Amniotic epithelial cell (primary cell): ENCODE measurements at places on chromosomes 13 and 19.
A peak's percentile ranks its signal among the peaks of the same experiment; 100 is the strongest.

DNA sequence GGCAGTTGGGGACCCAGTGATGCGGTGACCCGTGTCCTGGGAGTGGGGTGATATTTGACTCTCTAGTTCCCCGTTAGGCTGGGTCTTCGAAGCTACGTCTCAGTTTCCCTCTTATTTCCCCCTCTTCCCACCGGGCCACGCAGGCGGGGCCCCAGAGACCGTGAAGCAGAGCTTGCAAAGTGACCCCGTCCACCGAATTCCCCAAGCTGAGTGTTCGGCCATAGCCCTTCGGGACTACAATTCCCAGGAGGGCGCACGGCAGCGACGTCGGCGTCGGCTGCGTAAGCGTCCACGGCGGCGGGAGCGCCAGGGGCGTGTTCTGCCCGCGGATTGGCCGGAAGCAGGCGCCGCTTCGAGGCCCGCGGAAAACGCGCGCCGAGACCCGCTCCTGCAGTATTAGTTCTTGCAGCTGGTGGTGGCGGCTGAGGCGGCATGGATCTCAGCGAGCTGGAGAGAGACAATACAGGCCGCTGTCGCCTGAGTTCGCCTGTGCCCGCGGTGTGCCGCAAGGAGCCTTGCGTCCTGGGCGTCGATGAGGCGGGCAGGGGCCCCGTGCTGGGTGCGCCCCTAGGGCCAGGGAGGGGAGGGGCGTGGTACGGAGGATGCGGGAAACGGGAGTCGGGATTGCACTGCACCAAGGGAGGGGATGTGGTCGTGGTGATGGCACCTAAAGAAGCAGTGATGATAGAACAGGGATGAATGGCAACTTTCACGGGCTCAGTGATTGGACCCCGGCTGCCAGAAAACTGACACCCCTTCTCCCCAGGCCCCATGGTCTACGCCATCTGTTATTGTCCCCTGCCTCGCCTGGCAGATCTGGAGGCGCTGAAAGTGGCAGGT is at the start of gene RNASEH2A:
Gene RNASEH2A (plus strand): TSS at position 343 of the 840 bp plus-strand sequence. CDS start 90 bp downstream, at position 433.
- DNase-seq, result peak; percentile 85

- no peak for DNase-seq
Observed at GRCh38 chr13:112735791-112736190, 46.0 kb downstream of the ATP11A start.

DNA sequence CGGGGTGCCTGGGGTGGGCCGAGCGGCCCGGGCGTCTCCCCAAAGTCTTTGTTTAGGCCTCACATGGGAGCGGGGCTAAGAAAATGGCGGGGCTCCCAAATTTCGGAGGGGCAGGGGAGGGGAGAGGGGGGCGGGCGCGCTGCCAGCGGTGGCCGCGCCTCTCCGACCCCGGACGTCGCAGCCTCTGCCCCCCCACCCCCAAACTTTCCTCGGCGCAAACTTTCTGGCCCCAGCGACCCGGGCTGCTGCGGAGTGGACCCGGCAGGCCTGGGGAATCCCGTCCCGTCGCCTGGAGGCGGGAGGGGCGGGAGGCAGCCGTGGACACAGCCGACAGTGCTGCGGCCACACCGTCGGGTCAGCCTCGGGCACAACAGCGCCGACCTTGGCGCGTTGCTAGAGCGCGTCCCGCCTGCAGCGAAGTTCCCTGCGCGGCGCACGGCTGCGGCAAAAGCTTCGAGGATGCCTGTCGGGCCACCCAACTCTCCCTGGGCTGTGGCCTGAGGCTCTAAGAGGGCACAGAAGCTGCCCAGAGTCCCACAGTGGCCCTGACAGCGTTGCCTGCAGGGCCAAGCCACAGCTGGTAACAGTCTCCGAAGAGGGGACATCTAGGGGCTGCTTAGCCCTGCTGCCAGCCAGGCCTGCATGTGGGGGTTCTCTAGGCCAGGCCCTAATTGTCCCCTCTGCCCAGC is 1.3 kb downstream of the NFIX start:
- DNase-seq, result no peak

DNA sequence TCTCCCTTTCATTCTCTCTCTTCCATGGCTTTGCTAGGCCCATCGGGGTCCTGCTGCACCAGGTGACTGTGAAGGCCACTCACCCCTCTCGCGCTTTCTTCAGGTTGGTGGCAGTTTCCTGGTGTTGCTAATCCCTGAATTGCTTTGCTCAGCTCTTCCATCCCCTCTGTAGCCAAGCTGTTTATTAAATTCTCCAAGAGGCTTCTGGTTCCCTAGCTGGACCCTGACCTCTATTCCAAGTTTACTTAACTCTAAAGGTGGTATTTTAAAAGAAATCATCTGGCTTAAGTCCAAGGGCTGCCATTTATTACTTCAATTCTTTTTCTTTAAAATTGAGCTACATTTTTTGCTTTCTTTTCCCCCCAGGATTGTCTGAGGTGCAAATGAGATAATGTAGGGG is 32.7 kb upstream of the MICU2 start:
- no peak for DNase-seq

GRCh38 chr19:42226886-42227285 is 6.8 kb downstream of the ZNF526 start:
- no peak for DNase-seq

DNA sequence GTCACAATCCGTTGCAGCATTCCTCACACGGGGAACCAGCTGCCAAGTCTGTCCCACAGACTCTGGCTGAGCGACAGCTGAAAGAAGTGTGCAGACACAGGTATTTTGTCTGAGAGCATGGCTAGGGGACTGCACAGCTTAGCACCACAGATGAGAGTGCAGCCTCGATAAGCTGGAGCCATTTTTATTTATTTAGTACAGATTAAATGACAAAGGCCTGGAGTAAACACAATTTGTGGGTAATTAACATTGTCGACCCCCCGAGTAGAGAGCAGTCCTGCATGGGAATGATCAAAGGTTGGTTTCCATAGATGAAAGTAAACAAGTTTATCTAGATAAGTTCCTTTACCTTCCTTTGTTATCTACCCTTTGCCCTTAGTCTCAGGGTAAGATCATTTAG is 836.2 kb downstream of the DACH1 start:
- no peak for DNase-seq
